ENCODE measurements at places on chromosomes 7 and 10.

DNA sequence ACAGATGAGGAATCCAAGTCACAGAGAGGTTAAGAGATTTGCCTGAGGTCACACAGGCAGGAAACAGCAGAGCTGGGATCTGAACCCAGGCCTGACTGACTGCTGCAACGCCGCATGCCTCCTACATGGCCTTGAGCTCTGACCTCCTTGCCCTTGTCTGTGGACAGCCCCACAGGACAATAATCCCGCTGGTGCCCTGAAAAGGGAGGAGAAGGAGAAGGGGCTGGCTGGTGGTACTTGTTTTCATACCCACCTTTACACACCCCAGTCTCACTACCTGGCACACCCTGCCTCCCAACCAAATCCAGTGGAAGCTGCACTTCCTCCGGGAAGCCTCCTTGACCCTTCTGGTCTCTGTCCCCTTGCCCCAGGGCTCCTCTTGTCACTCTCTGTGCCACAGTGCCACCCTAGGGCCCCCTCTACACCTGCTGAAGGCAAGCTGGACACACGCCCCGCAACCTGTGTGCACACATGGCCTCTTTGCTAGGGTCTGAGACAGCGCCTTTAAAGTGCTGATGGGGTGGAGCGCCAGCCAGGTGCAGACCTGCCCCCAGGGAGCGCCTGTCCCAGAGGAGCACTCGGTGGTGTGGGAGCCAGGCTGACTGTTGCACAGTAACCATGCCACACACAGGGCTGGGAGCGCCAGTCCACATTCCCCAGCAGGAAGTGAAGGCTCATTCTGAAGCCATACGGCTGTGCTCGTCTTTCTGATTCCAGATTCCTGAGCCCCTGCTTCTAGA lies 38.6 kb downstream of the ZCCHC24 start:
- no peak for DNase-seq

DNA sequence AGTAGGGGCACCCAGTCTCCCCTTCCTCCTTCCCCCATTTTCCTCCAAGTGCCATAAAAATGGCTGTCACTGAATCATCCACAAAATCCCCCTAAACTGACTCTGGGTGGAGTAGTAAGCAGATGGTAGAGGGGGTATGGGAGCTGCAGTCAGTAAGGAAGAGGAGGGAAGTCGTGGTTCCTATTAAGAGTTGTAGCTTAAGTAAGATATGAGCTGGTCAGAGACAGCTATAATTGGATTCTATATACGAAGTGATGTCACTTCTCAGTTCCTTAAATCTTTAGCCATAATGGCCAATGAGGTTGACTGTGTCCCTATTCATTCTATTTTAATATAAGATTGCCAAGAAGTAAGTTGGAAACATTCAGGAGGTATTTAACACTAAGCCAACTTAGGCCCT lies 131.7 kb downstream of the SLC16A9 start:
- no peak for DNase-seq

GRCh38 chr7:36865019-36865418 lies 140.7 kb upstream of the AOAH start:
- DNase-seq, result no peak

GRCh38 chr7:50676740-50677637 lies 105.7 kb downstream of the GRB10 start:
- no peak for DNase-seq

DNA sequence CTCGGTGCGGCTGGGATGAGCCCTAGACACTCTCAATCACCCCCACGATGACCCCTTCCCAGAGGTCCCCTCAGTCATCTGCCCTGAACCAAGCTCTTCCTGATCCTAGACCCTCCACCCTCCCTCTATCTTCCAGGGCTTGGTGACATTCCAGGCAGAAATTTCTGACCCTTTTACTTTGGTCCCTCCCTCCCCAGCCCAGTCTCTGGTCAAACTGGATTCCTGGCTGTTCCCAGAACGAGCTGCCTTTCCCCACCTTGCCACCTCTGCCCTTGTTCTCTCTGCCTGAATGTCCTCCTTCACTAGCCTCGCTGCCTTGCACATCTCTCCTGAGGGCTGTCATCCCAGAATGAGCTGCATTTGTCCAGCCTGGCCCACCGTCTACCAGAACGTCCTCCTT lies 1.3 kb upstream of the CLDN4 start:
- no peak for DNase-seq

DNA sequence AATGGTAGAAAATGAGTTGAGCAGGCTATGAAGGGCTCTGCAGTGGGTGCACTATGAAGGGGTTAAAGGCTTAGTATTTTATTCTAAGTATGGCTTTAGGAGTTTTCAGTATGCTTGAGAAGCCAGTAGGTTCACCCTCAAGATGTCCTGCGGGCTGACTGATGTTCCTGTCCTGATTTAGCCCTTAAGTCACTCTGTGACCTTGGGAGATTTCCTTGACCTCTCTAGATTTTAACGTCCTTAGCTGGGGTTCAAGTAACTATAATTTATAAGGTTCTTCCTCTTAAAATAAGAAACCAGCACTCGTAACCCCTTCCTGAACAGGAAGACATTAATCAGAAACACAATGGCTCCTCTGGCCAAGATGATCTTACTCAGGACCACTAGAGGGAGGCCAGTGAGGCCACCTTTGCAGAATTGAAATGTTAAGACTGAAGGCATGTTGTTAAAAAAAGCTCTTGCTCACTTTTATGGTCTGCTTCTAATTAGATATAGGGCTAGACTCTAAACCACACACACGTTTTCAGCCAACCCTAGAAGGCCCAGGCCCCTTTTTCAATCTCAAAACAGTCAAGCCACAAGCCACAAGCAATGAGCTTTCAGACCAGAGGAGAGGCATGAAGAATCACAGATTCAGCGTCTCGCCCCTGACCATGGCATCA lies 41.9 kb downstream of the CDK1 start:
- no peak for DNase-seq

DNA sequence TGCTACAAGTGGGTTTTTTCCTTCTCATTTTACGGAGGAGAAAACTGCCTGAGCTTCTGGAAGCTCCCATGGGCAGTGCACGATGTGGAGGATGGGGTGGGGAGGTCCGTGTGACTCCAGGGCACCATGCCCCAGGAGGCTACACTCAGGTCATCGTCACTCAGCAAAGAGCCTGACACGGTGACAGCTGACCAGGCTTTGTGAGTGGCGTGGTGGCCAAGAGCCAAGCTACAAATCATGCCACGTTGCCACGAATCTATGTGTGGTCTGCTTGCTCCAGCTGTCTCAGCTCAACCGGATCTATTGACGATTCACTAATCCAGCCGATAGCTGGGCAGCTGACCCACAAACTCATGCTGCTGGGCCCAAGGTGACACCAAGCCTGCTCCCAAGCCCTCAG lies 27.6 kb upstream of the C10orf71 start:
- no peak for DNase-seq

DNA sequence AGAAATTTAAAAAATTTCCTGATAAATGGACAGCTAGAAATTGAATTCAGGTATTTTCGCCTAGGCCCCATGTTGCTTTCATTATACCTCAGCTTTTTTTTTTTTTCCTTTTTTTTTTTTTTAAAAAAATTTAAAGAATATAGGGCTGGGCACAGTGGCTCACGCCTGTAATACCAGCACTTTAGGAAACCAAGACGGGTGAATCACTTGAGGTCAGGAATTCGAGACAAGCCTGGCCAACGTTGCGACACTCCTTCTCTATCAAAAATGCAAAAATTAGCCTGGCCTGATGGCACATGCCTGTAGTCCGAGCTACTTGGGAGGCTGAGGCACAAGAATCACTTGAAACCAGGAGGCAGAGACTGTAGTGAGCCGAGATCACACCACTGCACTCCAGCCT lies 334.0 kb downstream of the SORCS1 start:
- DNase-seq, result no peak

- no peak for DNase-seq
Observed at GRCh38 chr10:47402641-47403301, 18.7 kb upstream of the ZNF488 start.

DNA sequence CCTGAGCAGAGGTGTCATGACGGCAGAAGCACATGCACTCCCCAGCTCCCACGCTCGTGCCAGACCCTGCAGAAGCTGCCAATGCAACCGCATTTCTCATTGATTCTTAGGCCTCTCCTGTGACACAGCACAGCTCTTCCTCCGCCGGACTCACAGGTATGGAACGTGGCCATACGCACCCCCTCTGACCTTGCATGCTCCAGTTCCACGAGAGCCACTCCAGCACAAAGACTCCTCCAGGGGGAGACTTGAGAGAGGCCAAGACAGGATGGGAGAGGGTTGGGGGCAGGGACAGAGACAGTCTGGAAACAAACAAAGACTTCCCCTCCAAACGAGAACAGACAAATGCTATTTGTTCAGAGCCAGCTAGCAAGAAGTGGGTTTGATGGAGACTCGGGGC lies 124.3 kb upstream of the PPP2R2D start:
- no peak for DNase-seq

DNA sequence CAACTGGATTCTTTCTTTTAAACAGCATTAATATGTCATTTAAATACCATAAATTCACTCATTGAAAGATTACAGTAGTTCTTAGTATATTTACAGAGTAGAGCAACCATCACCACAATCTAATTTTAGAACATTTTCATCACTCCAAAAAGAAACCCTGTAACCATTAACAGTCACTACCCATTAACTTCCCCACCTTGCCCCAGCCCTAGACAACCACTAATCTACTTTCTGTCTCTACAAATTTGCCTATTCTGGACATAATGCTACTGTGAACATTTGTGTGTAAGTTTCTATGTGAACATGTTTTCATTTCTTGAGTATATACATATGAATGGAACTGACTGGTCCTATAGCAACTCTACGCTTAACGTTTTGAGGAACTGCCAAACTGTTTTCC lies 42.4 kb downstream of the P4HA1 start:
- no peak for DNase-seq

DNA sequence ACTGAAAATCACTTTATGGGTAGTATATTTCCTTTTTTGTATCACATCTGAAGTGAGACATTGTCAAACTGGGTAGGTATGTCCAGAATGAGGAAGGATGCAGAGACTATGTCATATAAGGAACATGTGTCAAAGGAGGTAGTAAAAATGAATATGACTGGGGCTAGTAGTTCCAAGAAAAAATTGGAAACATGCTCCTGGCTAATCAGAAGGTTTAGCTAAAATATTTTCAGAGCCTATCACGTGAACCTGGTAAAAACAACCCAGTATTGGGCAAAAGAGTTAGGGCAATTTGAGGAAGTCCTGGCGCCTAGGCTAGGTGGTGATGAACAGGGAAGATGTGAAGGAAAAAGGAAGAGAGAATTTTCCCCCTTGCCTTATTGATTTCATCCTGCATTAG lies 26.4 kb downstream of the ENTPD1 start:
- DNase-seq, result no peak

DNA sequence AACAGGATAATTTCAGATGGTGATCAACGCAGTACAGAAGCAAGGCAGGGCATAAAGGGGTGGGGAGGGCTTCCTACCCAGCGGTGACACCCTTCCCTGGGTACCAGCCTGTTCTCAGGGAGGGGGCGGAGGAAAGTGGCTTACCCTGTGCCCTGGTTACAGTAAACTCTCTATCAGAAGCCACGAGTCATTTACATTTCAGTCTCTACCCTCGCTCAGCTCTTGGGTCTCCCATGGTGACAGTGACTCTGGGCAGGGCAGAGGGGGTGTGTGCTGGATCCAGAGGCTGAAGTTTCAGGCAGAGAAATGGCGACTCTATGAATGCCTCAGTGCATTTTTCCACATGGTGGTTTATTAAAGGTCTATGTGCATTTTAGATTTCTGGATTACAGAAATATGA lies 107.0 kb downstream of the ADARB2 start:
- no peak for DNase-seq

Data from right renal pelvis (tissue), 4 donors.